ENCODE measurements at places on chromosomes 13 and 19.

- no peak for DNase-seq
These were observed 344.6 kb downstream of the DNAJC15 start for GRCh38 chr13:43368003-43368402.

- no peak for DNase-seq
These were observed at the start of gene TNFSF11 for GRCh38 chr13:42574011-42574410. TSS of gene TNFSF11 (plus strand) at chr13:42574152. CDS start at chr13:42574304, 152 bp downstream.

DNA sequence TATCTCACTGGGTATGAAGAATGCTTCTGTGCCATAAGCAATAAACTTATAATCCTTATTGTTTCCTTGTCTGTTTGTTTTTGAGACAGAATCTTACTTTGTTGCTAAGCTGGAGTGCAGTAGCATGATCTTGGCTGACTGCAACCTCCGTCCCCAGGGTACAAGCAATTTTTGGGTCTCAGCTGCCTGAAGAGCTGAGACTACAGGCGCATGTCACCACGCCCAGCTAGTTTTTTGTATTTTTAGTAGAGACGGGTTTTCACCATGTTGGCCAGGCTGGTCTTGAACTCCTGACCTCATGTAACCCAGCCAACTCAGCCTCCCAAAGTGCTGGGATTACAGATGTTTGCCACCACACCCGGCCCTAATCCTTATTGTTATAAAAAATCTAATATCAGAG lies 112.5 kb downstream of the MYO16 start:
- DNase-seq, result no peak

- DNase-seq, result no peak
These were observed 53.8 kb downstream of the KCTD12 start for GRCh38 chr13:76832258-76832988.

GRCh38 chr19:12788042-12788681 lies 3.1 kb upstream of the JUNB start:
- no peak for DNase-seq

- peak; percentile 96 for DNase-seq
These were observed at the start of gene ZNF223 for GRCh38 chr19:44051650-44052402. TSS of gene ZNF223 (plus strand) at chr19:44052036. CDS start at chr19:44055177, 3,141 bp downstream.

GRCh38 chr13:23639674-23640073 lies 69.5 kb downstream of the TNFRSF19 start:
- DNase-seq, result no peak

- no peak for DNase-seq
These were observed 310.7 kb downstream of the ITGBL1 start for GRCh38 chr13:101763191-101763590.

DNA sequence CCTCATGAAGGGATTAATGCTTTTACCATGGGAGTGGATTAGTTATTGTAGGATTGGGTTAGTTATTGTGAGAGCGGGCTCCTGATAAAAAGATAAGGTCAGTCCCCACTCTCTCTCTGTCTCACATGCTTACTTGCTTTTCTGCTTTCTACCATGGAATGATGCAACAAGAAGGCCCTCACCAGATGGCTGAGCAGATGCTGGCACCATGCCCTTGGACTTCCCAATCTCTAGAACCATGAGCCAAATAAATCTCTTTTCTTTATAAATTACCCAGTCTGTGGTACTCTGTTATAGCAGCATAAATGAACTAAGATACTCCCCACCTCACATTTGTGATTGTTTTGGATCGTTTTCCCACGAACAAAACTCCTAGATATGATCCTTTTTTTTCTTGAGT lies 353.8 kb downstream of the DNAJC15 start:
- DNase-seq, result no peak

DNA sequence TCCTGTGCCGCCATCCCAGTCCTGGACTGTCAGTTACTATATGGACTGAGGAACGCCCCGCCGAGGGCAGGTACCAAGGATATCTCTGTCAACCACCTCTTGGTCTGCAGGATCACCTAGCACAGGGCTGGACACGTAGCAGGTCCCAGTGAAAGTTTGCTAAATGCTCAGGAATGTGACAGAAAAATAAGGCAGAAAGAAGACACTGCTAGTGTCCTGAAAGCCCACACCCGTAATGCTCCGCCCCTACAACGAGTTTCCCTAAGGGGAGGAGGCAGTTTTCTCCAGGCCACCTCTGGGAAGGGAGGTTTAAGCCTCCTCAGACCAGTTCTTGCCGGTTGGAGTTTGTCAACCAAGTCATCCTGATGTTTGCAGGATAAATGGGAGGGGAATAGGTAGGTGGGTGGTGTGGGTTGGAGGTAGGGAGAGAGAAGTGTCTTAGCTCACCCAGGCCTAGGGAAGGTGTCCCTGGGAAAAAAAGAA lies 1.7 kb upstream of the SERTAD3 start:
- DNase-seq, result no peak

DNA sequence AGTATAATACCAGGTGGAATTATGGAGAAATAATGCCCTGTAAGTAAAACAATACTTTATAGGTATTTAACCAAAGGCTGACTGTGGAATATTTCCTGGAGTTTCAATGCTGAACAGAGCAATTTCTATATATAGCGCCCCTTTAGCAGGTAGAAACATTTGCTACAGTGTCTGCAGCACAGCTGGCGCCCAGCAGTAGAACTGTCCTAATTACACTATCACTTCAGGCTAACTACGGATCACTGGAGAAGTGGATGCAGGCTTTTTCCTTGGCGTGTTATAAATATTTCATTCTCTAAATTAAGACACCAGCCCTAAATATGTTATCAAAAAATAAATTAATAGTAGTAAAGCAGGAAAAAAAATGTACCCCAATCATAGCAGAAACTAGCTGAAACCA lies 3.1 kb downstream of the SHISA2 start:
- no peak for DNase-seq

GRCh38 chr19:1293782-1294604 lies 8.3 kb downstream of the EFNA2 start:
- no peak for DNase-seq

- DNase-seq, result no peak
These were observed 124.4 kb downstream of the RNF17 start for GRCh38 chr13:24888291-24888931.

GRCh38 chr19:15253061-15253460 lies 20.8 kb upstream of the EPHX3 start:
- no peak for DNase-seq

DNA sequence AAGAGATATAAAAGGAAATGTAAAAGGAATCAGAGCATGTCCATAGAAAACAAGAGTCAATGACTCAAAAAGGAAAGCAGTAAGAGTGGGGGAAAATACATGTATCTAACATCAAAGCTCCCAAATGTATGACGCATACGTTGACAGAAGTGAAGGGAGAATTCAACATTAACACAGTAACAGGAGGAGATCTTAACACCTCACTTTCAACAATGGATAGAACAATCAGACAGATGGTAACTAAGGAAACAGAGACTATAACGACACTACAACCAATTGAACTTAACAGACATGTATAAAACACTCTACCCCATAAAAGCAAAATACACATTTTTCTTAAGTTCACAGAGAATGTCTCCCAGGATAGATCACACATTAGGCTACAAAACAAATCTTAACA lies 774.8 kb upstream of the ARGLU1 start:
- no peak for DNase-seq

DNA sequence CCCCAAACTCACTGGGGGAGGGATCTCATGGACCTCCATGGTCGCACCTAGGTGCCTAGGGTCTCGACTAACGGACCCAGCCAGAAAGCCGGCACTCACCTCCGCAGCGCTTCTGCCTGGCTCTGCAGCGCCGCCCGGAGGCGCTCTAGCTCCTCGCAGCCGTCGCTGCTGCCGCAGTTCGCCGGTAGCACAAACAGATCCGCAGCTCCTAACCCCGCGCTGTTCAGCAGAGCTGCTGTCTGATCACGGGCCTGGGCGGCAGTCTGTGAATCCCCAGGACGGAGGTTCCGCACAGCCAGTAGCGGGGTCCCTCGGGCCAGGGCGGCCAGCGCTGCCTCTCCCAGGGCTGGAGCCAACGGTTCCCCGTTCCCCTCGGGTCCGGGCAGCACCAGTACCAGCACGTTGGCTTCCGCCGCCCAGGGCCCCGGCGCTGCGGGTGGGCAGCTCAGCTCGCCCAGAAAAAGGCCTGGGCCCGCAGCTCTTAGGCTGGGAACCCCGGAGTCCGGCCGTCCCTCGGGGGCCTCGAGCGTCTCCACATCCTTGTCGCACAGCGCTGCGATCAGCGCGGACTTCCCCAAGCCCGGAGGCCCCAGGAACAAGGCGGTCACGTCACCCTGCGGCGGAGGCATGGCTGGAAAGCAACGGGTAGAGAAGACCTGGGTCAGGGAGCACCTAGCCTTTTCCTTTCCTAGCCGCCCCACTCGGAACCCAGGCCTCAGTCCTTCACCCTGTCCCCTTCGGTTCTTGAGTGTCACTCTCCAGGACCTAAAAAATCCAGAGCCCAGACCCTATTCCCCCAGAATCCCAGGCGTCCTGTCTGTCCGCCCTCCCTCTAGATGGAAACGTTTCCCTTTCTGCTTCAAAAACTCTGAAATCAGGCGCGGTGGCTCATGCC lies 977 bp downstream of the IRGQ start:
- DNase-seq, result peak; percentile 28

DNA sequence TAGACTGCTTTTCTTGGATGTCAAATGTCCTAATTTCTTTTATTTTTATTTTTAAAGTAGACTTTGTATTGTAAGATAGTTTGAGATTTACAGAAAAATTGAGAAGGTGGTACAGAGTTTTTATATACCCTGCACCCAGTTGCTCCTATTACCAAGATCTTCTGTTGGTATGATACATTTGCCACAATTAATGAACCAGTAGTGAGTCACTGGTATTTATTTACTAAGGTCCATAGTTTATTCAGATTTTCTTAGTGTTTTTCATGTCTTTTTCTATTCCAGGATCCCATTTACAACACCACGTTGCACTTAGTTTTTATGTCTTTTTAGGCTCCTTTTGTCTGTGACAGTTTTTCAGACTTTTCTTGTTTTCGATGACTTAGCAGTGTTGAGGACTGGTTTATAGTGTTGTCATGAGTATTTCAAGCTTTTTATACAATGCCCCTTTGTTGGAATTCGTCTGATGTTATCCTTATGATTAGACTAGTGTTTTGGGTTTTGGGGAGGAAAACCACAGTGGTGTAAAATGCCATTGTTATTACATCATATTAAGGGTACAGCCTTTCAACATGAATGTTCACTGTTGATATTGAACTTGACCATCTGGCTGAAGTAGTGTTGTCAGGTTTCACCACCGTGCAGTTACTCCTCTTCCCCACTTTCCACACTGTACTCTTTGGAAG lies 35.9 kb downstream of the COG3 start:
- DNase-seq, result no peak

GRCh38 chr19:35144600-35145436 lies 1.8 kb downstream of the FXYD7 start:
- no peak for DNase-seq

- DNase-seq, result no peak
These were observed 11.2 kb downstream of the ANO8 start for GRCh38 chr19:17323300-17323963.

GRCh38 chr13:83773961-83774360 lies 108.3 kb downstream of the SLITRK1 start:
- DNase-seq, result no peak

- DNase-seq, result no peak
These were observed 18.3 kb downstream of the ZNF527 start for GRCh38 chr19:37389234-37389633.

GRCh38 chr19:39251846-39252245 lies 3.2 kb upstream of the IFNL4 start:
- DNase-seq, result no peak

DNA sequence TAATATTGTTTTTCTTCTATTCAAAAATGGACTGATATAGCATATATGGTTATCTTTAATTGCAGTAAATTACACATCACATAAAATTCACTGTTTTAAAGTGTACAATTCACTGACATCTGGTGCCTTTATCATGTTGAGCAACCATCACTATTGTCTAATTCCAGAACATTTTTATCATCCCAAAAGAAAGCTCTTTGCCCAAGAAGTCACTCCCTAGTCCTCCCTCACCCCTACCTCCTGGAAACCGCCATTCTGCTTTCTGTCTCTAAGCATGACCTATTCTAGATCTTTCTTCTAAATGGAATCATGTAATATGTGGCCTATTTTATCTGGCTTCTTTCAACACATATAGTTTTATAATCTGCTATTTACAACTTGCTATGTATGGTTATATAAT lies 525.6 kb downstream of the DCT start:
- no peak for DNase-seq

GRCh38 chr19:10603084-10603872 lies 16.2 kb upstream of the AP1M2 start:
- no peak for DNase-seq

DNA sequence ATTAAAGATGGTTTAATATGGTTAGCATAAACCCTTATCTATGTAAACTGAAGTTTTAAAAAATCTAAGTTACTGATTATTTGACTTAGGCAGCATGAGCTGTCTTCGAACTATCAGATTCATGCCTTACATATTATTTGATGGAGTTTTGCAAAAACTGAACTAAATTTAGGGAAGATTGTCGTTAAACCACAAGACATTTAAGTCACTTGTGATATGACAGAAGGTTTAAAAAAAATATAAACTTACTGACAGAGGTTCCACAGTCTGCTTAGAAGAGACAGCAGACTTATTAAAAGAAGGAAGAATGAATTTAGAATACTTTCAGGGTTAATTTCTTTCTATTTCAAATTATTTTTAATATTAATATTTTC lies 110.9 kb upstream of the FRY start:
- DNase-seq, result no peak

DNA sequence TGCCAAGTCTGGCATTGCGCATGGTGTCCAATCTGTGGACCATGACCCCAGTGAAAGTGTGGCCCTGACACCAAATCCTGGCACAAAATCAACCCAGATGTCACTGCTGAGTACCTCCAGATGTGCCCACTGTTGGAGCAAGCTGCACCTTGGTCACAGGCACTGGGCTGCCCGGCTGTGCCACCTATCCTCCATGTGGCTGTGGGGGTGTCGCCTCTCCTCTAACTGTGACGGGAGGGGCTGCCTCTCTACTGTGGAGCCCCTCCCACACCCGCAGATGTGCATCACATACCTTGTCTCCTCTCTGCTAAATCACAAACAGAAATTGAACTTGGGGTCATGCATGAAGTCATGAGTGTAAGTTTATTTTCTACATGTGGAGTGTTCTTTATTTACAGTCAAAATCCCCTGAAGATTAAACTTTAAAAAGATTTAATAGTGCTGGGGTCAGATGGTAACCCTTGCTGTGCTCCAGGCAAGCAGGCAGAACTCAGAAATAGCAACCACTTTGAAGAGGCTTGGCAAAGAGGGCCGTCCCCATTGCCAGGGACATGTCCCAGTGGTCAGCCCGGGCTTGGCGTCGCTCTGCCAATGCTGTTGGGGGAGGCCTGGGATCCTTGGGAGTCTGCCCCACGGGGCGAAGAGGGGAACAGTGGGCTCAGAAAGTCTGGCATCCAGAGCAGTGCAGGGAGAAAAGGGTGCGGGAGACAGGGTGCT lies 46.4 kb upstream of the ZNF536 start:
- no peak for DNase-seq

- no peak for DNase-seq
These were observed 134.0 kb downstream of the LMO7 start for GRCh38 chr13:75770164-75770563.

DNA sequence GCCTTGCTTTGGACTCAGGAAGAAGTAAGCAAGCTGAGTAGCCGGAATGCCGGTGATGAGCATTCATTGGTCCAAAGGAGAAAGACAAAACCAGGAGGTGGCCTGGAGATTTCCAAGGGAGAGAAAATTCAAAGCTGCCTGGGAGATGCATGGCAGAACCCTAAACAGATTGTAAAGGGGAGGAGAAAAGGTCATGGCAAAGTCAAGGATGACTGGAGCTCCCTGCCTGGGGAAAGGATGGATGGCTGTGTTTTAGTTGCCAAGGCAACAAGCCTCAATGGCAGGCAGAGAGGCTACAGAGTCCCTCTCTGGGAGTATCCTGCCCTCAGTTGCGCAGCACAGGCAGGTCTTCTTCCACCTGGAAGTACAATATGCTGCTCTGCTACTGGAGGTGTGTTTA lies 134.0 kb downstream of the ENOX1 start:
- DNase-seq, result no peak
